ENCODE measurements at places on chromosomes 6 and 20.

GRCh38 chr6:33633462-33634158 is 12.5 kb downstream of the ITPR3 start:
- peak; percentile 28 for DNase-seq

- no peak for DNase-seq
Observed at GRCh38 chr6:15518057-15518456, 144.8 kb downstream of the DTNBP1 start.

- DNase-seq: no peak
Observed at GRCh38 chr6:42041481-42042053, 8.8 kb upstream of the TAF8 start.

DNA sequence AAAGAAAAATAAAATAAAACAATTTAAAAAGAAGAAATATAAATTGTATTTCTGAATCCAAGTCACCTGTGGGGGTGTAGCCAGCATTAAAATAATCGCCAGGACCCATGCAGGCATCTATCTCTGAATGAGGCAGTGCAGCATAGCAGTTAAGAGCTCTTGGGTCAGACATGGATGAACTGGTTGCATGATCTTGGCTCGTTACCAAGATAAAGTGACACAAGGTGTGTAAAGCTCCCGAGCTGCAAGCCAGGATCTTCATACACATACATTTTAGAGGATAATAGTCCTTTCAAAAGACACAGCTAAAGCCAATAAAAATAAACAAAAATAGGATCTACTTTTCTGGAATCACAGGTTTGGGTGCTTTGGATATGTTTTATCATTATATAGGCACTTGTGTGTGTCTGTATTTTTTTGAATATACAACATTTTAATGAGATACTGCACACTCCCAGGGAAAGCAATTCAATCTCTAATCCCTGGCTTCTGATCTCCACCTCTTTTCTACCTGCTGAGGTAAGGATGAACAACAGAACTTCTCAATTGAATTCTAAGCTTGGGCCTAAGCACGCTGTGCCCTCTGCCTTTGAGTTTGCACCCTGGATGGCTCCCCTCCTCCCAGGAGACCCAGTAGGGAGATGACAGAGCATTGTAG is 8.9 kb downstream of the TRIM10 start:
- DNase-seq: no peak

DNA sequence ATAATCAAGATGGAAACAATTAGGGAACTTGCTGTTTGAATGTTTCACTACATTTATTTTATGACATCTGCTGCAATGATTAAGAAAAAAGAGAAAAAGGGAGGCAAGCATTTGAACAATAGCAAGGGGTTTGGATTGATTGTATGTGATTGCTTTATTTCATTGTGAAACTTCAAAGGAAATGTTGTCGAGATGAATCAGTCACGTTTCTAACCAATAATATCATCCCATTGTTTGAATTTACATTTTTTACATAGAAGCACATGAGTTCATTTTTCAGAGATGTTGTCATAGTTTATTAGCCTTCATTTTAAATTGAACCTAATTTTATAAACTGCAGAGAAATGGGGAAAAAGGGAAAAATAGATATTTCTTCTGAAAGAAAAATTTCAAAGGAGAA is 572.0 kb downstream of the KIF16B start:
- peak; percentile 40 for DNase-seq

DNA sequence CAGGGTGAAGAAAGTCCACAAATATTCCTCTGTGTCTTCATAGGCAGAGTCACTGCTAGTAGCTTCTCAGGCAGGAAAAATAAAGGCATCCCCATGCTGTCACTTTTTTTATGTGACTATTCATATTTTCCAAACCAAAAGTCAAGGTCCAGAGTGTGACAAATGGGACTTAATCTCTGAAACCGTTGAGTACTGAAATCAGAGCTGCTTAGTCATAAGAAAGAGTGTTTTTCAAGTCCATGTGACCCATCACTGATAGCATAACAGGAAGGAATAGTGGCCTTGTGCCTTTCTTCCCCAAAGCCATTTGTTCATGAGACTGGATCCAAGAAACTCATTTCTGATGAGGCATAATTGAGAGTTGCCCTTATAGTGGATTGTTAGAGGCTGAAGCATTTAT is 210.3 kb upstream of the TSHZ2 start:
- no peak for DNase-seq

- peak; percentile 63 for DNase-seq
Observed at GRCh38 chr20:59515013-59515905, 89.1 kb upstream of the PHACTR3 start.

DNA sequence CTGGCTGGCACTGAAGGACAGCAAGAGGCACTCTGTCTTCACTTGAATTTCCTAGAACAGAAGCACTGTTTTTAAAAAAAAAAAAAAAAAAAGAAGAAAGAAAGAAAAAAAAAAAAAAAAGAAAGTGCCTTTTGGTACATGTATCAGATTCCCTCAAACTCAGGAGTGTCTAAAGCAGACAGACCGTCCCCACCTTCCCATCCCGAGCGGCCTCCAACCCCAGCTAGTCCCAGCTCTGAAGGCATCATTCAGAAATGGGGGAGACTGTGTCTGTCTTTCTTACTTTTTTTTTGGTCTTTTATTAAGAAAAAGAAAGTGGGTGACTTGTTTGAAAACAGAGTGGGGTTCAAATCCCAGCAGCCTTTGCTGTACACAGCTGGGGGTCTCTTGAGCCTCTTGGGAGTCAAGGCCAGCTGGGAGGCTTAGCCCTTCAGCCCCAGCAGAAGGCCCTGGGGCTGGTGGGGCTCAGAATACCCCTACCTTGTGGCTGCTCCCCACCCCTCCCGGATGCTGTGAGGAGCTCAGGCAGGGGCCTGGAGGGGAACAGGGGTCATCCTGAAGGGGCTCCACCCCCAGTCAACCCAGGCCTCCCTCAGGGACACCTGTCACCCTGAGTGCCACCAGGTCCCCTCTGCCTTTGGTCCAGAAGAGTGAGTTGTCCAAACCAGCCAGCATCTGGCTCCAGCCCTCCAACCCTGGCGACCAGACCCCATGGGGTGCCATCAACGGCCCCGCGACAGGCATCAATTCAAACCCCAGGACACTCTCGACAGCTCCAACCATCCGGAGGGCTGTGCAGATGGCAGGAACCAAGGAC is 128.3 kb downstream of the TAF4 start:
- DNase-seq: no peak

- DNase-seq: peak; percentile 28
Observed at GRCh38 chr6:32058511-32058963, 20.3 kb downstream of the CYP21A2 start.

DNA sequence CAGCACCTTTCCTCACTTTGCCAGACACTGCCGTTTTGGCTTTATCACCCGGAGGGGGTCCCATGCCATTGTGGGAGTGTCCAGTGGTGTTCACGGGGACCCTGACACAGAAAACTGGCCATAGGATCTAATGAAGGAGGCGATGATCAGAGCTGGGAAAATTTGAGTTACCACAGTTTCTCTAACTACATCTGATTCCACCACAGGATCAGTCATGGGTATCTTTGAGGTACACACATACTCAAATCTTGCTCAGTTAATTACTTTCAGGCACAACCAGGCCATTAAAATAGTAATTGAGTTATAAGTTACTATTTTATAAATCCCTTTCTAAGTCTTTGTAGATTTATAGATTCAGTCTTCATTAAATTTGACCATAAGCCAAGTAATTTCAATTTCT is 215.1 kb downstream of the PRL start:
- DNase-seq: no peak

GRCh38 chr6:85435851-85436250 is 14.0 kb upstream of the NT5E start:
- peak; percentile 48 for DNase-seq
